GM12878 (cell line): ENCODE measurements at places on chromosomes 4 and X. TPM values are rescaled to one million over a fixed set of nuclear protein-coding genes. Genes with fewer than 3 reads are reported as not detected.

Gene MAGEA2
- not detected in 2 replicates for polyA plus RNA-seq

Gene PROM1
- not detected in 2 replicates for polyA plus RNA-seq

Gene RPS6KA6
- 0.49 and 1.2 TPM in 2 replicates for polyA plus RNA-seq

Gene GABRB1
- not detected in 2 replicates for polyA plus RNA-seq

Gene RRH
- polyA plus RNA-seq = not detected in 2 replicates

Gene SAGE1
- polyA plus RNA-seq = not detected in 2 replicates

Gene PWWP3B
- not detected in 2 replicates for polyA plus RNA-seq

Gene SUPT20HL1
- polyA plus RNA-seq = not detected in 2 replicates

Gene CFP
- 2.9 and 3.4 TPM in 2 replicates for polyA plus RNA-seq

Gene FRMD7
- polyA plus RNA-seq = not detected in 2 replicates

Gene TMSB15A
- polyA plus RNA-seq = not detected in 2 replicates

Gene PPARGC1A
- not detected in 2 replicates for polyA plus RNA-seq

Gene PNMA6F
- not detected in 2 replicates for polyA plus RNA-seq

Gene MAGEA1
- not detected in 2 replicates for polyA plus RNA-seq

Gene NONO
- 349 and 371 TPM in 2 replicates for polyA plus RNA-seq

Gene KLKB1
- not detected in 2 replicates for polyA plus RNA-seq

Gene HPGD
- 0.24 TPM in 1 of 2 replicates, not detected in the other for polyA plus RNA-seq

Gene SPACA5
- 0.42 TPM in 1 of 2 replicates, not detected in the other for polyA plus RNA-seq

Gene NOX1
- polyA plus RNA-seq = 0.08 TPM in 2 replicates

Gene ZCCHC18
- 2.0 and 2.6 TPM in 2 replicates for polyA plus RNA-seq

Gene KCNIP4
- polyA plus RNA-seq = 0.11 and 0.13 TPM in 2 replicates

Gene KLB
- polyA plus RNA-seq = 0.09 and 0.17 TPM in 2 replicates

Gene HTN3
- not detected in 2 replicates for polyA plus RNA-seq

Gene UCHL1
- polyA plus RNA-seq = 175 TPM in 2 replicates

Gene MAML3
- polyA plus RNA-seq = 0.03 and 0.09 TPM in 2 replicates

Gene POLN
- polyA plus RNA-seq = 0.85 and 2.0 TPM in 2 replicates

Gene LONRF3
- polyA plus RNA-seq = not detected in 2 replicates

Gene USP17L17
- not detected in 2 replicates for polyA plus RNA-seq

Gene SPANXC
- not detected in 2 replicates for polyA plus RNA-seq

Gene DHRSX
- polyA plus RNA-seq = 34.0 and 39.5 TPM in 2 replicates

Gene DACH2
- polyA plus RNA-seq = 0.11 TPM in 1 of 2 replicates, not detected in the other

Gene SPANXN4
- polyA plus RNA-seq = not detected in 2 replicates

Gene SH3RF1
- polyA plus RNA-seq = 16.2 and 16.8 TPM in 2 replicates

Gene CLTRN
- 0.14 TPM in 1 of 2 replicates, not detected in the other for polyA plus RNA-seq

Gene CTAG1B
- polyA plus RNA-seq = not detected in 2 replicates

Gene TCEAL7
- polyA plus RNA-seq = not detected in 2 replicates

Gene PCDH19
- not detected in 2 replicates for polyA plus RNA-seq

Gene SHISA3
- polyA plus RNA-seq = 4.9 and 5.5 TPM in 2 replicates

Gene P2RY4
- polyA plus RNA-seq = not detected in 2 replicates

Gene AMTN
- polyA plus RNA-seq = not detected in 2 replicates

Gene CXorf65
- polyA plus RNA-seq = 0.82 and 2.8 TPM in 2 replicates

Gene GPRASP3
- 0.14 and 0.30 TPM in 2 replicates for polyA plus RNA-seq

Gene PAGE1
- polyA plus RNA-seq = not detected in 2 replicates

Gene SRPX2
- polyA plus RNA-seq = 0.17 TPM in 1 of 2 replicates, not detected in the other

Gene CNOT6L
- polyA plus RNA-seq = 1.9 and 3.0 TPM in 2 replicates
